Stimulated activated CD4-positive, alpha-beta T cell treated with anti-CD3 and anti-CD28 coated beads, Interleukin-1b, Interleukin-23, amount 100 ng/mL, for 4 hours (primary cell): ENCODE measurements at places on chromosomes 11 and 22.

DNA sequence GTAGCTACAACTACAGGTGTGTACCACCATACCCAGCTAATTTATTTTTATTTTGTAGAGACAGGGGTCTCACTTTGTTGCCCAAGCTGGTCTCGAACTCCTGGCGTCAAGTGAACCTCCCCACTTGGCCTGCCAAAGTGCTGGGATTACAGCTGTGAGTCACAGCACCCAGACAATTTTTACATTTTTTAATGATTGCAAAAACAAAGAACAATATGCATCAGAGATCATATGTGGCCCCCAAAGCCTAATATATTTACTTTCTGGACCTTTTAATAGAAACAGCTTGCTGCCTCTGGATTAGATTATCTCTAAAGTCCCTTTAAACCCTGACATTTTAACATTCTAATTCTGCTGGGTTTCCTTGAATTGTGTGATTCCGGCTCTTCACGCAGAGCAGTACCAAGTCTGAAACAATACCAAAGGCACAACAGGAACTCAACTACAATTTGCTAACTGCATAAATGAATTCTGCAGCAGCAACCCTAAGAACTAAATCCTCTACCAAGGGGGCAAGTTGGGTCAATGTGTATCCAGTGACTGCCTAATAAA is 25.0 kb downstream of the RAB30 start:
- no peak for DNase-seq

- no peak for DNase-seq
These were observed 597.4 kb downstream of the SOX6 start for GRCh38 chr11:15758857-15759465.

DNA sequence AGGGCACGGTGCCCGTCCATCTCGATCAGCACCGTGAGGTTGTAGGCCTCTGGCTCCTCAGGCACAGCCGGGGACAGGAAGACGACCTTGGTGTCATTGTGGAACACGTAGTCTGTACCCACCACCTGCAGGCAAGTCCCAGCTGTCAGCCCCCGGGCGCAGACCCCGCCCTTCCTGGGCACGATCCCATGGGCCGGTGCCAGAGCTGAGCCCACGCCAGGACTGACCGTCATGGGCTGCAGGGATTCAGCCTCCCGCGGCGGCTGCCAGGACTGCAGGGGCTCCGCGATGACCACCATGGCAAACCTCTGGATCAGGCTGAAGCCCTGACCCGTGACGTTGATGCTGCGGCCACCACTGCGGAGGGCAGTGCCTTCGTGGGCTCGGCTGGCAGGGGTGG is 11.8 kb upstream of the MAPK11 start:
- no peak for DNase-seq

DNA sequence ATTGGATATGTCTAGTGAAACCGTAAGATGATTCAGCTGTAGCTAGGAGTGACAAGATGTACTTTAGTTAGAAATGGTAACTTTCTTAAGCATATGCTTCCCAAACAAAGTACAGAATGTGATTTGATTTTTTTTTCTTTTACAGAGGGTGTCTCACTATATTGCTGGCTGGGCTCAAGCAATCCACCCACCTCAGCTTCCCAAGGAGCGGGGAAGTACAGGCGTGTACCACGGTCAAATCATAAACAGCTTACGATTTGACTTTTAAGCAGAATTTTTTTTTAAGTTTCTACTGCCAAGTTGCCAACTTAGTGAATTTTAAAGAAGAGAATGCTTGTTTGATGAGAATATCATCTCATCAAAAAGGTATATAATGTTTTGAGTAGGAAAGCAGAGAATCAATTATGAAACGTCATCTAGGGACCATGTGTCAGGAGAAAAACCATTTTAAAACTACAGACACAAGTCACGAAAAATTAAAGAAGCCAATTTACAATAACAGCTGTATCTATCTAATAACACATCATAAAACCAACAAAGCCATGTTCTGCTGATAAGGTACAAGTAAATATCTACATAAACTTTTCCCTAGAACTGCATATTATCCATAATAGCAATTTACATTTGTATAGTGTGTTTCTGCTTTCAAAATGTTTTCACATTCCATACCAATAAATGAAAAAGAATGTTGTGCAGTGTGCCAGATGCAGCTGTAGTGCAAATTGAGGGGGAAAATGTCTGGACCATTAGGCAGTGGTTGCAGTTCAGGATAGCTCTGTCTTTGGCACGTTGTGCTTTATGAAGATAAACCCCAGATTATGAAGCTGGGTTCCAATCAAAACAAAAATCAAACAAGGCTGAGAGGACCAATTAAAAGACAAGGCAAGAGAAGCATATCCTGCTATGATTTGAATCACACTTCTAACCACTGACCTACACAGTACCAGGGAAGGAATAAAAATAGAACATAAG is 33.7 kb upstream of the USP47 start:
- DNase-seq: no peak

GRCh38 chr11:111949519-111950426 is 12.6 kb downstream of the DIXDC1 start:
- DNase-seq: no peak

GRCh38 chr11:31069447-31070205 is 299.9 kb downstream of the DCDC1 start:
- no peak for DNase-seq

DNA sequence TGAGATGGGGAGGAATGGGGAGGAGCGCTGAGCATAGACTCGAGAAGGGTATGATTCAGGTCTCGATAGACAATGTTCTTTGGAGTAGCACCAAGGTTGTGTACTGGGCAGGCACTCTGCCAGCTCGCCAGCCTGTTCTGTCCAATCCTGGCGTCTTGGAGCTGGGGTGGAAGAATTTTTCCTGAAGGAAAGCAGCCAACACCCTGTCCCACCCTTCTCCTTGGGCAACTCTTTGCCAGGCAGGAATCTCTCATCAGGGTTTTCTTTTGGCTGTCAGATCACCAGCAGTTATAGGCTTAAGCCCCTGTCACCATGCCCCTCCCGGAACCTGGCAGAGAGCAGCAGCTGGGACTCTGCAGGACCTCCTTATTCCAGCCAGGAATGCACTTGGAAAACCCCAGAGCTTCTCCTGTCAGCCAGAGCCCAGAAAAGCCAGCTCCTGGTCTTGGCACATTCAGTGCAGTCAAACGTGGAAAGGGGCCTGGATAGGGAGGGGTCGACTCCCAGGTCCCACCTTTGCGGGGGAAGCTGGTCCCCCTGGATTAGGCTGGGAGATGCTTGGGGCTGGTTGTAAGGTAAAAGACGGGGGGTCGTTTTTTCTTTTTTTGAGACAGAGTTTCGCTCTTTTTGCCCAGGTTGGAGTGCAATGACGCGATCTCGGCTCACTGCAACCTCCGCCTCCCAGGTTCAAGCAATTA is 14.4 kb upstream of the SPTBN2 start:
- no peak for DNase-seq

GRCh38 chr11:27626269-27626937 is 73.9 kb downstream of the BDNF start:
- no peak for DNase-seq

- no peak for DNase-seq
These were observed 55.7 kb downstream of the TSPAN18 start for GRCh38 chr11:44782478-44782877.

- no peak for DNase-seq
These were observed 19.1 kb upstream of the SCARF2 start for GRCh38 chr22:20456722-20457076.

GRCh38 chr22:43205261-43205691 is 18.3 kb upstream of the TTLL12 start:
- DNase-seq: no peak

DNA sequence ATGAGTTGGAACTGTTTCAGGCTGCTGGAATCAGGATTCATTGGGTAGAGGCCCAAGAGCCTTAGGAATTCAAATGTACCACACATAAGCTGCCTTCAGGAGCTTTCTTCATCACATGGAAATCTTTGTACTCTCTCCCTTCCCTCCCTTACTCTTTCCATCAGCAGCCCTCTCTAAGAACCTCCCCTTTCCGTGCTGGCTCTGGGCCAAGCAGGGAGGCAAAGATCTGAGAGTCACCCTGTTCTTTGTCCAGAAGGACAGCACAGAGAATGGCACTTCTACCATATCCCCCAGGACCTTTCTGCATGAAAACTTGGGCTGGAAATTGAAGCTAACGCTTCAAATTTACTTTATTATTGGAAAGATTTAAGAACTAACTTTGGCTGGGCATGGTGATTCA is 20.7 kb upstream of the TPBGL start:
- DNase-seq: no peak

GRCh38 chr11:126874831-126875230 is 125.7 kb downstream of the KIRREL3 start:
- no peak for DNase-seq

- no peak for DNase-seq
These were observed 165.2 kb downstream of the SPON1 start for GRCh38 chr11:14127679-14128078.

GRCh38 chr11:37124384-37124783 is 526.3 kb upstream of the RAG2 start:
- DNase-seq: no peak

DNA sequence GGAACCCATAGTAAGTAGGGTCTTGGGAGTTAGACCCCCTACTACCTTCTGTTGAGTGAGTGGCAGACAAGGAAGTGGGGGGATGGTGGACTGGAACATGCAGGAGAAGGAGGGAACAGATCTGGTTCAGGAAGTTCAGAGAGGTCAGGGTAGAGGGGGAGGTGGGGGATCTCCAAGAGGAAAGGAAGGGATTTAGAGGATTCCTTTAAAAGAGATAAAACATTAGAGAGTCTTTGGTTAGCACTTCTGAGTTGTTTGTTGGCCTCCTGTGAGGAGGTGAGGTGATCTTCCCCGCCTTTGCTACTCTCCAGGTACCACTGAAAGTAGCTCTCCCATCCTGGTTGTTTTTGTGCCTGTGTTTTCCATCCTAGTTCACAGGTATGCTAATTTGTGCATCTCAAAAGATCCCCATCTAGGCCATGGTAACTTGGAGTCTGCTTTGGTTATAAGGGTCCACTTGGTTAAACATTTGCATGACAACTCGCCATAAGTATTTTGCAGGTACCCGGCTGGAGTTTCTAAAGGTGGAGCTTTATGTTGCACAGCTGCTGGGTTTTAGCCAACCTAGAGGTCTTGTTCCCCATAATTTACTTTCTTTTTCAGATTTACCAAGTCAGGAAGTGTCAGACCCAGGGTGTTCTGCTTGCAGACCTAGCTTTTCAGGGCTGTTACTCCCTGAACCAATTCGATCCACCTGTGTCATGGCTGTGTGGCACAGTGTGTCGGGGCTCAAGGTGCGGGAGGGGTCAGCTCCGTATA is 79.3 kb upstream of the SORL1 start:
- no peak for DNase-seq

- DNase-seq: no peak
These were observed 39.7 kb upstream of the ETS1 start for GRCh38 chr11:128626913-128627665.

DNA sequence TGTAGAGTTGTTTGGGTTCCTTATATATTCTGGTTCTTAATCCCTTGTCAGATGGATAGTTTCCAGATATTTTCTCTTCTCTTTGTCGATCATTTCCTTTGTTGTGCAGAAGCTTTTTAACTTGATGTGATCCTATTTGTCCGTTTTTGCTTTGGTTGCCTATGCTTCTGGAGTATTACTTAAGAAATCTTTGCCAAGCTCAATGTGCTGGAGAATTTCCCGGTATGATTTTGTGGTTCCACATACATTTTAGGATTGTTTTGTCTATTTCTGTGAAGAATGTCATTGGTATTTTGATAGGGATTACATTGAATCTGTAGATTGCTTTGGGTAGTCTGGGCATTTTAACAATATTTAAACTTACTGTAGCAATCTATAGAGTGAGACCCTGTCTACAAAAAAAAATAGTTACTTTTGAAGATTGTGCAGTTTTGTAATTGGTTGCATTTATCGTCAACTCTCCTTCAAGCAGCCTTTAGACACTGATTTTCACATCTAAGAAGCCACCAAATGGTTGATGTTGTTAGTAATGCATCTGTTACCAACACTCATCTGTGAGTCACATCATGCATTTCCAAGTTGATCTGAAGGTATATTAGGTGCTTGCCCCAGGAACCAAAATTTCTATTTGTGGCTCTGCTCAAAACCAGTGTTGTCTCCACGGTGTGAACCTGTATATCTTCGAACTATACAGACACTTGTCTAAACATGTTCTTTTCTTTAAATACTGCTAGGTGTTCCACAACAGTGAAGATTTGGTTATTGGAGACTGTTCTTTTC is 21.4 kb downstream of the XRCC6 start:
- no peak for DNase-seq

DNA sequence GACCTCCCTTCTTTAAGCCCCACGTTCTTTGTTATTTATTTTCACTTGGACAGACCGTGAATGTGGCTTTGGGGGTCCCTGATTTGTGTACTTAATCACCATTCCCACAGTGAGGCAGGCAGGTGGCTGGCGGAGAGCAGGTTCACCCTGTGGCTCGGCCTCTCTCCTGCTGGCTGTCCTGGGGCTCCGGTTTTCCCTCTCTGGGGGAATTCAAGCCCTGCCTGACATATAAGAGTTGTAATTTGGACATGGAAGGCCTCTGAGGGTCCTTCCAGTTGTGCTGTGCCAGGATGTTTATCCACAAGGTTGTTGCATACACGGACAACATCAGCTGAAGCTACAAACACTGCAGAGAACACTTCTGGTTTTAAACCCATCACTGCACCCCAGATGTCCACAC is 824.5 kb downstream of the TBC1D22A start:
- DNase-seq: no peak

- no peak for DNase-seq
These were observed 1487.9 kb downstream of the TBC1D22A start for GRCh38 chr22:48250286-48250895.

GRCh38 chr11:112265659-112266409 is 5.2 kb upstream of the PLET1 start:
- DNase-seq: no peak

- DNase-seq: no peak
These were observed 67.0 kb downstream of the FANCF start for GRCh38 chr11:22558664-22559063.

- DNase-seq: no peak
These were observed 804 bp upstream of the CREBZF start for GRCh38 chr11:85665733-85666132.

- no peak for DNase-seq
These were observed 78.9 kb downstream of the GRK3 start for GRCh38 chr22:25643232-25644000.

GRCh38 chr11:2576549-2576948 is 123.2 kb downstream of the KCNQ1OT1 start:
- no peak for DNase-seq
